Fibroblast of gingiva (primary cell): ENCODE measurements at places on chromosomes 13 and 19.

- DNase-seq, result no peak
Measured at GRCh38 chr13:98284679-98285078, 107.6 kb upstream of the RNF113B start.

- no peak for DNase-seq
Measured at GRCh38 chr19:58584498-58585441, 11.6 kb upstream of the MZF1 start.

GRCh38 chr13:109787135-109787954 is 962 bp upstream of the IRS2 start:
- DNase-seq, result peak; percentile 45

DNA sequence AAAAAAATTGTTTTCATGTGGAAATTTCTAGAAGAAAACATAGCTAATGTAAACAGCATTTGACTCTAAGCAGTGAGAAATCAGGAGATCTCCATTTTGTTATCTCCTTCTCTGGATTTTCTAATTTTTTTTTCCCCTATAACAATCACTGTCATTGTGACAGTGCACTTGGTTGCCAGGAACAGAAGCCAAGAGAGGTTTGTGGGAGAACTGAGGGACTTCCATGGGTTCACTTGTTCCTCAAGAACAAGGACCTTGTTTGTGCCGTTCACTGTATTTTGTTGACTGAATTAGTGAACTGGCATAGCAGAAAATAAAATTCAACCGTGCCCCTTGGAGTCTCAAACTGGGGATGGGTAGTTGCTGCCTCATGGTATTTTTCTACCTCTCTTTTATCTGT is 17.1 kb downstream of the SHISA7 start:
- DNase-seq, result no peak

DNA sequence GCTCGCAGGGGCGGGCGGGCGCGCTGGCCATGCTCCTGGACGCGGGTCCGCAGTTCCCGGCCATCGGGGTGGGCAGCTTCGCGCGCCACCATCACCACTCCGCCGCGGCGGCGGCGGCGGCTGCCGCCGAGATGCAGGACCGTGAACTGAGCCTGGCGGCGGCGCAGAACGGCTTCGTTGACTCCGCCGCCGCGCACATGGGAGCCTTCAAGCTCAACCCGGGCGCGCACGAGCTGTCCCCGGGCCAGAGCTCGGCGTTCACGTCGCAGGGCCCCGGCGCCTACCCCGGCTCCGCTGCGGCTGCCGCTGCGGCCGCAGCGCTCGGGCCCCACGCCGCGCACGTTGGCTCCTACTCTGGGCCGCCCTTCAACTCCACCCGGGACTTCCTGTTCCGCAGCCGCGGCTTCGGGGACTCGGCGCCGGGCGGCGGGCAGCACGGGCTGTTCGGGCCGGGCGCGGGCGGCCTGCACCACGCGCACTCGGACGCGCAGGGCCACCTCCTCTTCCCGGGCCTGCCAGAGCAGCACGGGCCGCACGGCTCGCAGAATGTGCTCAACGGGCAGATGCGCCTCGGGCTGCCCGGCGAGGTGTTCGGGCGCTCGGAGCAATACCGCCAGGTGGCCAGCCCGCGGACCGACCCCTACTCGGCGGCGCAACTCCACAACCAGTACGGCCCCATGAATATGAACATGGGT is 599 bp downstream of the ZIC2 start:
- DNase-seq, result peak; percentile 15
